Stimulated activated CD4-positive, alpha-beta T cell treated with anti-CD3 and anti-CD28 coated beads, Interleukin-12 subunit alpha, Interleukin-12 subunit beta, amount 100 ng/mL, for 48 hours (primary cell): ENCODE measurements at places on chromosomes 12 and 14.

DNA sequence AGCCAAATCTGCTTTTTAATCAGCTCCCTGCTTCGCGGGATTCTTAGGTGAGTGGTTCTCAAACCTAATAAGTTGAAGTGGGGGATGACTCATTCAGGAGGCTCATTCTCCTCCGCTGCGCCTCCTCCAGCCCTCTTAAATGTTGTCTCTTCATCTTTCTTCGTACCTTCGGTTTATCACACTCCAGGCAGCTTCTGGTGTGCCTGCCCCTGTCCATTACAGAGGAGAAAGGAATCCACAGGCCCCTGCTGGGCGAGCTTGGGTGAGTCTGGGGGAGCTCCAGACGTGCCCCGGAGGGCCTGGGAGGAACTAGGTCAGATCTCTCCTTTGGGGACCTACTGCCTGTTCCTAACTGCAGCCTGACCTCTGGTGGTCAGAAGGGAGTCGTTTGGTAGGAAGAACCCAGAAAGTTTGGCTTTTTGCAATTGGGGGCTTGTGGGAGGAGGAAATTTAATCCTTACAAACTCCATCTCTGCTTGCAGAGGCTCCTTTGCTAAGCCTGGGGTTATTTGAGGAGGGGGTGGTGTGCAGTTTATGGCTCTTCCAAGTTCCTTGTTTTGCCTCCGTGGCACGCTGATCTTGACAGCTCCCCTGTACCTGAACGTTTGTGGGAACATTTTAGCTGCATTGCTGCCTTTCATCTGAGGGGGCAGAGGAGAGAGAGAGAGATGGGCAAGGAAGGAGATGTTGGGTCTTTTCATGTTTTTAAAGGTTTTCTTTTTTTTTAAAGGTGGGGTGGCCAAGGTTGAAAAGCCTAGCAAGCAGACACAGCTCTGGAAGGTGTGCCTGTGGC is 84.1 kb upstream of the GNG2 start:
- DNase-seq = peak; percentile 27

DNA sequence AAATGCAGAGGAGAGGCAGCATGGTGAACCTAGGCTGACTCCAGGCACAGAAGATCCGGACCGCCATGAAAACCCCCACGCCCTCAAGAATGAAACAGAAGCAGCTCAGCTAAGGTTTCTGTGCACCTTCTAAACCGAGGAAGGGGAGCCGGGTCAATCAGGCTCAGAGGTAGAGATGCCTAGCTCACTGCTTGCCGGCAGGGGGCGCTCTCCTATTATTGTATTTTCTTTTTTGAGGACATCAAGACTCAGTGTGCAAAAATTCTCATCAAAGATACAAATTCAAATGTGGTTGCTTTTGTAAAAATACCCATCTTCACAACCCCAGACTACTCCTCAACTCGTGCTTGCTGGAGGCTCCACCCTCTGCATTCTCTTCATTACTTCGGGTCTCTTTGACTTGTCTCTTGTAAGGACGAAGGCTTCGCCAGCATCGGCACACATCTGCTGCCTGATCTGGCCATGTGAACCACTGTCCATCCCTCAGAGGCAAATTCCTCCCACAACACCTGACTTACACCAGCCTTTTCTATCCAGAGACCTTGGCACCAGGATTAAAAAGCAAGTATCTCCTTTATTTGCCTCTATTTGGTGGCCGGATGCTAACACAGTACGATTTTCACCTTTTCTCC is 33.4 kb upstream of the RNASE3 start:
- peak; percentile 79 for DNase-seq

DNA sequence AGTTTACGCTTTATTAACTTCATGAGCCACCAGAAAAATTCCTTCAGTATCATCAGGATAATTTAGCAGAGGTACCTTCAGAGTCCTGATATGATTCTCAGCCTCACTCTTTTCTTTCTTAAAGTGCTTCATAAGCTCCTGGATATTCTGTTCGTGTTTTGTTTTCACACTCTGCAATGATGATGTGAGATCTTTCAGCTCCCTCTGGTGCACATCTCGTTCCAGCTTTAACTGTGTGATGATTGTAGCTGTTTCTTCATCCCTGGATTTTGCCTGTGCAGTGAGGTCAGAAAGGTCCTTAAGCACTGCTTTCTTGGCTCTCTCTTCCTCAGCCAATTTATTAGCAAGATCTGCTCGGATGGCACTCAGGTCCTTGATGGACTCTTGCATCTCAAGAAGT is 156.7 kb downstream of the CEP128 start:
- no peak for DNase-seq

- no peak for DNase-seq
Observed at GRCh38 chr12:26172013-26172412, 23.4 kb upstream of the SSPN start.

DNA sequence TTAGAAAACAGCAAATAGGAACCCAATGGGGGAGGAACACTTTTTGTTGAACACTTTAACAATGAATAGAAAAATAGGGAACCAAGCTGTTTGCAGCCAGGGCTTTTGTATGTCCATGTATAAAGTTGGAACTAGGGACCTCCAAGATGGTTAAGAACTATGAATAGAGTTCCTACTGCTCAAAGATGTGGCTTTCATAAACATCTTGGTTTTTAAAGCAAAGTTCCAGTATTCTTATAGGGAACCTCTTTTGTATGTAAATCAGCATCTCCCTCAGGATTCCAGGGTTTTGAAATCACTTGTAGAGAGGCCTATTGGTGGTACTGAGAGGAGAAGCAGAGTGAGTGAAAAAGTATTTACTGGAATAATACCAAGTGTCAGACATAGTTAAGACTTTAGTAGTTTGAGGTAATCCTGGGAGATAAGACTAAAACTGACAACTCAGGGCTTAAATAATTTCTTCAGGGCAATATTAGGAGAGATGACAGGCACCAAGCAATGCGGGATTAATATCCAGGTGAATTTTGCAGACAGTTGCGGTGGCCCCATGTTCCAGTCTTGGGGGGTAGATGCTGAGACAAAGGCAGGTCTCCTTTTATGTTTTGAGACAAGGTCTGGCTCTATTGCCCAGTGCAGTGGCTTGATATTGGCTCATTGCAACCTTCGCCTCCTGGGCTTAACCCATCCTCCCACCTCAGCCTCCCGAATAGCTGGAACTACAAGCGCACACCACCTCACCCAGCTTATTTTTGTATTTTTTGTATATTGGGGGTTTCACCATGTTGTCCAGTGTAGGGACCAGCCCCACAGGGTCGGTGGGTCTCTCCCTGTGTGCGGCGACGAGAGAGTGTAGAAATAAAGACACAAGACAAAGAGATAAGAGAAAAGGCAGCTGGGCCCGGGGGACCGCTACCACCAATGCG is 10.4 kb upstream of the EID3 start:
- no peak for DNase-seq

DNA sequence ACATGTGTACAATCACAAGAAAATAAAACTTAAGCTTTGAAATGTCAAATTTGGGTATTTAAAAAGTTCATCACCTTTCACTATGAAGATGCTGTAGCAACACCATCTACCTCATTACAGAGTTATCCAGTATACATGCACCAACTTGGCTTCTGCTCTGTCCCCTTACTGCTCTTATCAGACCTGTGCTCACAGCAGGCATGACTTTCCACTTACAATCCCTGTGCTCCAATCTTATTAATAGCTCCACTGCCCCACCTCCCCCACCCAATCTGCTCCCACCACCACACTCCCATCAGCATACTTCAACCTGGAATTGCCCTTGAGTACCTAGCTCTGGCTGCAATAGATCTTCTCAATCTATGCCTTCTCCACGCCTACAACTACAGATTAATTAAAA is 13.3 kb downstream of the GALC start:
- no peak for DNase-seq

DNA sequence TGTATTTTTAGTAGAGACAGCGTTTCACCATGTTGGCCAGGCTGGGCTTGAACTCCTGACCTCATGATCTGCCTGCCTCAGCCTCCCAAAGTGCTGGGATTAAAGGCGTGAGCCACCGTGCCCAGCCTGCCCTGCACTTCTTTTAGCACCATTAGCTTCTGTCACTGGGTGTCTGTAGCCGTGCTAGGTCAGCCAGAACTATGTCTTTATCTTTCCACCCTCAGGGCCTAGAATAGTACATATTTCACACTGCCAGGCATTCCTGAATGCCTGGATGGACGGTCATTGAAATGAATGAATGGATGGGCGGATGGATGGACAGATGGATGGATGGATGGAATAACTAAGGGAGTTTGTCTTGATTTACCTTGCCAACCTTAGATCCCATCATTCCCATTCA is 33.7 kb downstream of the FBXL14 start:
- DNase-seq = no peak

- no peak for DNase-seq
Observed at GRCh38 chr12:5437182-5437583, 5.3 kb downstream of the NTF3 start.

- DNase-seq = no peak
Observed at GRCh38 chr12:94875525-94875924, 128.0 kb downstream of the NDUFA12 start.
